ENCODE measurements at places on chromosomes 3 and 15. TPM values are rescaled to one million over a fixed set of nuclear protein-coding genes. Genes with fewer than 3 reads are reported as not detected.

The HTR3E gene
- total RNA-seq: not detected

The EPM2AIP1 gene
- total RNA-seq: 32.9 TPM

The TTLL13 gene
- total RNA-seq: 0.29 TPM

The ETV5 gene
- total RNA-seq: 0.70 TPM

DNA sequence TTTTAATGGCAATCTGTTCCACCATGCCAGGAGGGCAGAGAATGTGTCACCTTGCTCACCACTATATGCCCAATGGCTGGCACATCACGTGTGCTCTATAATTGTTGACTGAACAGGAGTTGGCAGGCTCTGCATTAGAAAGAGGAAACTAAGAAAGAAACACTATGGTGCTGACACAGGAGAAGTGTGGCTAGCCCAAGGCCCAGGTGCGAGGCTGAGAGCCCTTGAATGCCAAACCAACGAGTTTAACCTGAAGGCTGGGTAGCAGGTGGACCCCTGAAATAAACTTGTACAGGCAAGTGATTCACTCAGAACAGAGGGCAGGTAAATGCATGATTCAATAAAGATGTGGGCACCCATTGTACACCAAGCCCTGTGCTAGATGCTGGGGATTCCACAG, 2.4 kb downstream of the CHCHD4 start:
- DNase-seq: no peak

DNA sequence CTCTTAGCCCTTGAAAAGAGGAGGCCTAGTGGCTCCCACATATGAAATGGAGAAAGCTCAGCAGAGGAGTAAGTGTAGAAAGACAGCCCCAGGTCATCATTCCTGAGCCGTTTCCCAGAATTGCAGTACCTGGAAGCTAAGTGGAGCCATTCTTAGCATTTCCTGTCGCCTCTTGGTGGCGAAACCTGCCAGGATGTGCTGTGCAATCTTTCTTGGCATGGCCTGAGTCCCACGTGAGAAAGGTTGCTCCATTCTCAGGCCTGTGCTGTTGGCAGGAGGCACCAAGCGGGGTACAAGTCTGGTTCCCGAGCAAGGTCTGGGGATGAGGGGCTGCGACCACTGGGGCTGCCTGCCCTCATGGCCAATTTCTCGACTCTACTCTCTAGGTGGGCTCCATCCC, 207.2 kb upstream of the TPM1 start:
- DNase-seq: no peak

DNA sequence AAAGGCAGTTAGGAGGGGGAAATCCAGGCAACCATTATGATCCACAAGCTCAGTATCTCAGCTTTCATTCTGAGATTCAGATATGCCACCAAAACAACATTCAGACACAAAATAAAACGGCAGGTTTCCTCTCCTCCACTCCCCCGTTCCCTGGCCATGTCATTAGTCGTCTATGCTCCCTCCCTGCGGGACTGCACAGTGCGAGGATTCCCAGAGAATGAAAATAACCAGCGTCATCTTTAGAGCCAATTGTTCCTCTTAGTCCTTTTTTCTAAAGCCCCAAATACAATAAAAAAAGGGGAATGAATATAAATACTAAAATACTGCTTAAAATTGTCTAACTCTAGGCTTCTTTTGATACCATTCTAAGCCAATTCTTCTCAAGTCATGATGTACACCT, 7.8 kb upstream of the SLCO3A1 start:
- no peak for DNase-seq

DNA sequence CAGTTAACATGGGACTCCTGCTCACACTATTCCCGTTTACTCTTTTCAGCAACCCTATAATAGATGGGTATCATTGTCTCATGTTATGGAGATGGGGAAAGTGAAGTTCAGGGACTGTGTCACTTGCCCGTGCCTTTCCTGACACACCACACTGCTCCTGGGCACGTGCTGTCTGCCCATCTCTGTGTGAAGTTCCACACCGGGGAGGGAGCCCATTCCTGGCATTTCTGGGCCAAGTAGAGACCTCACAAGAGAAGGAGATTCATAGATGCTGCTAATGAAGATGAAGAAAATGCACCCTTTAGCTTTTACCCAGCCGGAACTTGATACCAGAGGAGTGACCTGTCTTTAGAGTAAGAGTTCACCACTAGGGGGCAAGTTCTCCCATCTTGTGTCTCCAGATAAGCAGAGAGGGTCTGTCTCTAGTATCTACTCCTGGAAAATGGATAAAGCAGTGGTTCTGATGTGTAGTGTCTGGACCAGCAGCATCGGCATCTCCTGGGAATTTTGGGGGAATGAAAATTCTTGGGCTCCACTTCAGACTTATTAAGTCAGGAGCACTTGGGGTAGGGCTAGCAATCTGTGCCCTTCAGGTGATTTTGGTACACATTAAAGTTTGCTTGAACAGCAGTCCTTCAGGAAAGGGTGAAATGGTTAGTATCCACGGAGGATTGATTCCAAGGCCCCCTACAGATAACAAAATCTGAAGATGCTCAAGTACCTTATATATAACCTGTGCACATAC, 2.0 kb upstream of the TOPBP1 start:
- DNase-seq: no peak

GRCh38 chr3:184348057-184348382, 10.6 kb downstream of the FAM131A start:
- no peak for DNase-seq

DNA sequence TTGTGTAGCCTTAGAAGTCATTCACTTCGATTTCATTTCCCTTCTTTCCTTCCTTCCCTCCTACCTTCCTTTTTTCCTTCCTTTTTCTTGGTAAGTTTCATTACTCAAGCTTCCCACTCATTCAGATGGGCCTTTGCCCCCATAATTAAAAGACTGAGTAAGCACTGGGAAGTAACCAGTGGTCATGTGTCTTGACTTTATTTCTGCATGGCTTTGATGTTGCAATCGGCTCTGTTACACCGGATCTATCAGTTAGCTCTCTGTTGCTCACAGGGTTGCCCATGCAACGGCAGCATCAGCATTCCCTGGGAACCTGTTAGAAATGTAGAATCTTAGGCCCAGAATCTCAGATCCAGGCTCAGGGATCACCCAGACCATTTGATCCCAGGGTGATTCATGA, 25.6 kb upstream of the LARS2 start:
- no peak for DNase-seq

DNA sequence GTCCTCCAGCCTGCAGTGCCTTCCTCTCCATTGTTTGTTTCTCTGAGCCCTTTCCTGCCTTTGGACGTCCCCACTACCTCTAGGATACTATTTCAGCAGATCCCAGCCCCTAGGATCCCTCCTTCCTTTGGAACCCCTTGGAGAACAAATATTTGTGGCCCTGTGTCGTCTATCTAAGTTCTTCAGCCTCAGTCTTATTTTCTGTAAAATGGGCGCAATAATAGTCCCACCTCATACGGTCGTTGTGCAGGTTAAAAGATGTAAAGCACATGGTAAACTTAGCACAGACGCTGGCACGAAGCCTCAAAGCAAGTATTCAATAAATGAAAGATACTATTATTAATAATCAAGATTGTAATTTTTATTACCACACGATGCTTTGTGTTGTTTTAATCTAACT, 122.0 kb downstream of the SV2B start:
- DNase-seq: no peak

DNA sequence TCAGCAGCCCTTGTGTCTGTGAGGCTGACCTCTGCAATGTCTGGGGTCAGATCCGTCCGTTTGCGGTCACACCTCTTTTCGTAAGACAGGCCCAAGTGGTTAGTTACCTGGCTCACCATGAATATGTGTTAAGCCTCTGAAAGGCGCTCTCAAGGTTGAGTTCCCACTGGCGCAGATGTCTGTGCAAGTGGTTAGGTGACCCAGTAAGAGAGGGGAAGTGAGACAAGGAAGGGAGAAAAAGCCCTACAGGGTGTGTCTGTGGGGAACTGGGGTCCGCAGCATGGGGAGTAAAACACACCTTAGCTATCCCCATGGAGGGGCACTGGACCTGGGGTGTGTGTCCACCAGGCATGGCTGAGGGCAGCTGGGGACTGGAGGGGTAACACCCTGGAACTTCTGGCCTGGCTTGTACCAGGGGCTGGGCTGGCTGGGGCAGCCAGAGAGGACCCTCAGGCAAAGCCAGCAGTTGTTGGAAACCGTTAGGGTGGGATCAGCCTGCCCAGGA, 391.6 kb upstream of the PROK2 start:
- DNase-seq: no peak

GRCh38 chr3:188279502-188280335, 125.8 kb downstream of the LPP start:
- DNase-seq: no peak

GRCh38 chr3:77571971-77572715, 532.2 kb downstream of the ROBO2 start:
- no peak for DNase-seq

Measured in T-helper 17 cell (primary cell).